ENCODE measurements at places on chromosomes 6 and 20. TPM values are rescaled to one million over a fixed set of nuclear protein-coding genes. Genes with fewer than 3 reads are reported as not detected.

GRCh38 chr20:41141153-41141815 lies 3.9 kb downstream of the PLCG1 start:
- no peak for DNase-seq

GRCh38 chr20:17558941-17559304 lies 11.0 kb upstream of the DSTN start:
- no peak for DNase-seq

- DNase-seq, result no peak
Observed at GRCh38 chr6:15039136-15039535, 206.7 kb upstream of the JARID2 start.

DNA sequence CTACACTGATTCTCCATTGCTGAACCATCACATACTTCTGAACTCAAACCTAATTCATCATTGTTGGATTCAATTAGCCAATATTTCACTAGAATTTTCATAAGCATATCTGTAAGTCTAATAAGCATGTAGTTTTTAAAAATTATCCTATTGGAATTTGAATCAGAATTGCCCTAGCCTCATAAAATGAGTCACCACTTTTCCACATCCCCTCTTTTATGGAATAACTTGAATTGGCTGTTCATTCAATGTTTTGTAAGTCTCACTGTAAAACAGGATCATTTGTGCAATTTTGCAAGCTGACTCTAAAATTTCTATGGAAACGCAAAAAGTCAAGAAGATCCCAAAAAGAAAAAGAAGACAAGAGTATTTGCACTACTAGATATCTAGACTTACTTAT lies 141.0 kb downstream of the HACE1 start:
- DNase-seq, result no peak

DNA sequence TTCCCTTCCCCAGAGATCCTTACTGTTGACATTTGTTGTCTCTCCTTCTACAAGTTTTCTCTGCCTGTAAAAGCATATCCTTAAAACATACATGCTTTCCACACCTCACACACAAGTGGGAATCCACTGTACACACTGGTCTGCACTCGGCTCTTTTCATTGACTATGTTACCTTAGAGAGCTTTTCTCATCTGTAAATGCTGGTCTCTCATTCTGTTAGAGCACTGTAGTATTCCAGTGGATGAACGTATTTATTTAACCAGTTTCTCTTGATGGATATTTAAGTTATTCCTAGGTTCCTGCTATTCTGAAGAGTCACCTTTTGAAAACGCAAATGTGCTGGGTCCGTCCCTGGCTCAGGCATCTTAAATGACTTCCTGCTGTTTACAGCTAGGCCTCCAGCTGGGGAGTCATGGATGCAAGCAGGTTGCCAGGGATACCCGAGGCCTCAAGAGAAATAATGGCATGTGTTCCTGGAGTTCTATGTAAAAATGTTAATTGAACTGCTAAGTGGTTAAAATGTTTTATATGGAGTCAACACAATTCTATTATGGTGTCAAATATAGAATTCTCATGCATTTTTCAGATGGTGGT lies 61.1 kb upstream of the TGM3 start:
- DNase-seq, result peak; percentile 61

DNA sequence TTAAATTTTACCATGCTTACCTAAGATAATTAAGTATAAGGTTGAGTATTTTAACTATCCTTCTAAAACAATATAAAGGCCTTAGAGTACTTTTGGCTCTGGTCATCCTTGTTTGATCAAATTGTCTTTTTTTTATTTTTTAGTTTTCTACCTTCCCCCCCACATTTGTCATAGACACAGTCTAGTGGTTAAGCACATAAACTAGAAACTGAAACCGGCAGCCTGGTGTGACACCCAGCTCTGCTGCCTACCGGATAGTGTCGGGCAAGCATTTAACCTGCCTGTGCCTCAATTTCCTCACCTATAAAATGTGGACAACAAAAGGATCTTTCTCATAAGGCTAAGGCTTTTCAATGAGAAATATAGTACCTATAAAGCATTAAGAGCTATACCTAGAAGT lies 21.6 kb upstream of the TULP4 start:
- DNase-seq, result no peak

- no peak for DNase-seq
Observed at GRCh38 chr6:85241498-85242052, 208.3 kb upstream of the NT5E start.

DNA sequence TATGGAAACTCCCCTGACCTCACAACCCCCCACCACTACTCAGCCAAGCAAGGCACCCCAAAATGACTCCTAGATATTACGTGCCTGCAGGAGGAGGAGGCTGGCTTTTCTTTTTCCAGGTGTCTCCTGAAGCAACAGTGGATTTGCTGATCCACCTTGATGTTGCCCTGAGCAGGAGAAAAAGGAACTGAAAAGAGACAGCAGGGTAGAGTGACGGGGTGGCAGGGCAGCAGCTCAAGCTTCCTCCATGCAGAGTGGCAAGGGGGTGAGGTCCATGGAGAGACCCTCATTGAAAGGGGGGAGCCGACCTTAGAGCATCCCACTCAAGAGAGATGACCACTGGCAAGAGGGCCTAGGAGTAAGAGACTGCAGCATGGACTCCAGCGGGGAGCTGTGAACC lies 112.0 kb upstream of the SIRPA start:
- DNase-seq, result no peak

- DNase-seq, result no peak
Observed at GRCh38 chr20:10447028-10447427, 11.9 kb downstream of the SLX4IP start.

Gene UST
- polyA plus RNA-seq, result 11.5 TPM

Gene FAM209B
- 0.55 TPM for polyA plus RNA-seq

Measured in left kidney (tissue), 8 donors.